ENCODE measurements at places on chromosomes 12 and 14. TPM values are rescaled to one million over a fixed set of nuclear protein-coding genes. Genes with fewer than 3 reads are reported as not detected.

Gene DYNLL1
- 256 TPM for total RNA-seq

Gene GCN1
- 36.3 TPM for total RNA-seq

Gene LUM
- total RNA-seq: 163 TPM

Gene RNF212B
- not detected for total RNA-seq

Gene KRT85
- not detected for total RNA-seq

Gene TRMT5
- 9.4 TPM for total RNA-seq

Gene IFNG-AS1
- 0.93 TPM for total RNA-seq

Gene LMNTD1
- total RNA-seq: 0.78 TPM

Gene TRHDE
- total RNA-seq: 4.6 TPM

Gene NAP1L1
- total RNA-seq: 471 TPM

Gene SLCO1B3
- total RNA-seq: not detected

Gene IL22
- not detected for total RNA-seq

Gene NINJ2
- total RNA-seq: 3.6 TPM

Gene NPFF
- total RNA-seq: not detected

GRCh38 chr14:78633752-78634151, 463.6 kb downstream of the NRXN3 start:
- no peak for DNase-seq

- no peak for DNase-seq
Observed at GRCh38 chr14:68297876-68298468, 478.4 kb downstream of the RAD51B start.

GRCh38 chr14:58243790-58244555, 670 bp upstream of the PSMA3 start:
- DNase-seq: no peak

DNA sequence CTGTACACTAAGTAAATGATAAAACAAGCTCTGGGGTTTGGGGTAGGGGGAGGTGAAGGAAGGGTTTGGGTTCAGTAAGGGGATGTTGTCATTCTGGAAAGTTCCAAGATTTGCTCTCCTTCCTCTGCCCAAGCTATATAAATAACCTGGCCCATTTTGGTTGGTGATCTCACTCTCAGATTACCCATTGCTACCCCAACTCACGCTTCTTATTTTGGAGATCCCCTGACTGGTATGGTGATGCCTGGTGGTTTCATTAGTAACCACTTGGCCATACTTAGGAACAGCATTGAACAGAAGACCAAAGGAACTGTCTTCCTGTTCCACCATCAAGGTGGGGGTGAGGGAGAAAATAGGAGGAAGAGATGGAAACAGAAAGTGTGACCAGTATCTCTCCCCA, 259.6 kb upstream of the TBX3 start:
- no peak for DNase-seq

GRCh38 chr12:94127239-94128131, 20.9 kb upstream of the PLXNC1 start:
- DNase-seq: no peak

DNA sequence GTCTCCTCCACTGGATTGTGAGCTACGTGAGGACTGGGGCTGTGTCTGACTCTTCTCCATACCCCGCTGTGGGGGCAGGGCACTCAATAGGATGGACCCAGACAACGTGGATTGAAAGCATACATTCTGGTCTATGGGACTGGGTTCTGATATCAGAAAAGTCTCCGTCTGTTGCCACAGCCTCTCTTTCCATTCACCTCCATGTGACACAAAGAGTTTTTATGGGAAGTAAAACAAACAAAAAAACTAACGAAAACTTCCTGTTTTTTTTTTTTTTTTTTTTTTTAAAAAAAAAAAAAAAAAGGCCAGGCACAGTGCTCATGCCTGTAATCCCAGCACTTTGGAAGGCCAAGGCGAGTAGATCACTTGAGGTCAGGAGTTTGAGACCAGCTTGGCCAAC, 44.7 kb downstream of the SLC8A3 start:
- DNase-seq: no peak

GRCh38 chr12:16349131-16349460, 1.7 kb downstream of the MGST1 start:
- peak; percentile 83 for DNase-seq

DNA sequence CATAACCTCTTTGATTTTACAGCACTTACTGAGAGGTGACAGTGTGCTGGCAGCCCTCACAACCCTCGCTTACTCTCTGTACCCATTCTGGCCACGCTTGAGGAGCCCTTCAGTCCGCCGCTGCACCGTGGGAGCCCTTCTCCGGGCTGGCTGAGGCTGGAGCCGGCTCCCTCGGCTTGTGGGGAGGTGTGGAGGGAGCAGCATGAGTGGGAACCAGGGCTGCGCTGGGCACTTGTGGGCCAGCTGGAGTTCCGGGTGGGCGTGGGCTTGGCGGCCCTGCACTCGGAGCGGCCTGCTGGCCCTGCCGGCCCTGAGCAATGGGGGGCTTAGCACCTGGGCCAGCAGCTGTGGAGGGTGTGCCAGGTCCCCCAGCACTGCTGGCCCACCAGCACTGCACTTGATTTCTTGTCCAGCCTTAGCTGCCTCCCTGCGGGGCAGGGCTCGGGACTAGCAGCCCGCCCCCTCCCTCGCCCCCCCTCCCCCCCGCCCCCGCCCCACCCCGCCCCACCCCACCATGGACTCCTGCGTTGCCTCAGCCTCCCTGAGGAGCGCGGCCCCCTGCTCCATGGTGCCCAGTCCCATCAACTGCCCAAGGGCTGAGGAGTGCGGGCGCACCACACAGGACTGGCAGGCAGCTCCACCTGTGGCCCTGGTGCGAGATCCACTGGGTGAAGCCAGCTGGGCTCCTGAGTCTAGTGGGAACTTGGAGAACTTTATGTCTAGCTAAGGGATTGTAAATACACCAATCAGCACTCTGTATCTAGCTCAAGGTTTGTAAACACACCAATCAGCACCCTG, 9.9 kb downstream of the MDGA2 start:
- DNase-seq: no peak

DNA sequence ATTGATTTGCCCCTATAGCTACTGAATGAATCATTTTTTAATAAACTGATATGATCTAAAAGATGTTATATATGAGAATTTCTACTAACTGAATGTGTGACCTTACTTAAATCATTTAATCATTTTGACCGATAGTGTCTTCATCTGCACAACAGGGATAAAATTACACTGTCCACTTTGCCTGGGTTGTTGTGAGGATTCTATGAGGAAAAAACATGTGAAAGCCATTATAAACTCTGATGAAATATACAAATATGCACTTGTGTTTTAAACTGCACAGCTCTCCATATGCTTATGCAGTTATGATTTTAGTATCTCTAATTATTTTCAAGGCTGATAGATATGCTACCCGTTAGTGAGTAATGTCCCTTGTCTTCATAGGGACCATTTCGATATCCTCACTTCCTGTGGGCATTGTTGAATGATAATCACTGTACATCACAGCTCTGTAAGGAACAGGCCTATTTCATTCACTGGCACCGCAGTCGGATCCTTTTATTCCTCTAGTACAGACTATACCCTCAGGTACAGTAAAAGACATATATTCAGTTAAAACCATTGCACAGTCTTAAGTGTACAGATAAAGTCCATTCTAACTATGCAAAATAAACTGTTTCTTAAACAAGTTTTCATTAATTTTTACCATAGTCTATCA, 88.7 kb upstream of the RAP1B start:
- DNase-seq: no peak

- no peak for DNase-seq
Observed at GRCh38 chr12:31297572-31298514, 28.1 kb downstream of the SINHCAF start.

GRCh38 chr14:100589071-100589759, 2.0 kb upstream of the BEGAIN start:
- DNase-seq: peak; percentile 2

DNA sequence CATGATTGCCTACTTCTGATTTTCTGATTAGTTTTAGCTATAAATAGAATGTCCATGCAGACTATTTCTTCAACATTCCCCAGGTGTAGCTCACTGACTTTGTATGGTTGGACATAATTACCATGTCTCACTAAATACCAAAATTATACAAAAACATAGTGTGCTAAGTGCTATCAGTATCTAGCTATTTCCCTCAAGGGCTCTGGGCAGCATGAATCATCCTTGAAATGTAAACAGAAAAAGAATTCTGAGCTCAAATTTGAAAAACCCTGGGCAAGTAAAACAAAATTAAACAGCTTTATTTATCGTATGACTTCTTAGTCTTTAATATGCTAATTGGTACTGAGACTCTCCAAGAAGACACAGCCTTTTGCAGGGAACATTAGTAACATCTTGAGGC, 82.9 kb downstream of the SPATA7 start:
- DNase-seq: no peak

DNA sequence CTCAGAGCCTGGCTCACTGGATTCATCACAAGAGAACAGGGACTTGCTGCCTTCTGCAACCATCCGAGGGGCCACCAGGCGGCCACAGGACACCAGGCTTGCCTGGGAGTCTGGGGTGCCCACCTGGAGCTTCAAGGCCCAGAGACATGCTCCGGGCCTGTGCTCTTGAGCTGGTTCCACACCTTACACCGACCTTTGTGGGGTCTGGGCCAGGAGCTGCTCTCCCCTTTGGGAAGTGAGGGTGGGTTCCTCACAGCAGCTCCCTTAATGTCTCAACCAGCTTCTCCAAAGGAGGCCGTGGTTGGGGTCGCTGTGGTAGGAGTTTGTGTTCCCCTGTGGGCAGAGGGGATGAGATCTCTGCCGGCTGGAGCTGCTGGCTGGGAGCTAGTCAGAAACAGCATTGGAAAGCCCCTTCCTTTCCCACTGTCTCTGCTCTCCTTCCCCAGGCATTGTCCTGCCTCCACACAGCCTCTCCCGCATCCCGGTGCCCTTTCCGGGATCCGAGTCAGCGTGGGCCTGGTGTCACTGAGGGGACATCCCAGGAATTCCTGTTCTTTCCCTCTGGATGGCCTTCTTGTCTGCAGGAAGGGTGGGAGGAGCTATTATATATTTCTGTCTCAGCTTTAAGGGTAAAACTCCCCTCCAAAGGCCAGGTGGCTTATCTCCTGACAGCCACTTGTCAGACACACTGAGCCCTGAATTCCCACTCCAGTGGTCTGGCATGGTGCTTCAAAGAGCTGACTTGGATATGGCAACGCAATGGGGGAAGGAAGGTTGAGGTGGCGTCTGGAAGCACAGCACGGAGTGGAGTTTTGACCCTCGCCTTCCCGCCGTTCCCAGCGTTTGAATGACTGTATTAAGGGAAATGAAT, 5.1 kb upstream of the PAPLN start:
- DNase-seq: no peak

DNA sequence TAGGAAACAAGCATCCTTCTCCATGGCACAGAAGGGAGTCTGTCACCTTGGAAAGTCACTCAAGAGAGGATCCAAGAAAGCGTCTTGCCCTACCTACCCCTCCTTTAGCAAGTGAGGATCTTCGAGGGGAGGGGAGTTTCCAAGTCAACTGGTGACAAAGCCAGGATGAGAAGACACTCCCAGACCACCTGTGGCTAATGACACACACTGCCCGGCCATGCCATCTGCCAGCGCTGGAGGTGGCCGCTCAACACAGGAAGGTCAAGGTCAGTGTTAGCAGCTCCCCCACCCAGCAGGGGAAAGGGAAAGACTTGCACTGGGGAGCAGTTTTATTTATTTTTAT, 41.3 kb downstream of the ELK3 start:
- no peak for DNase-seq

GRCh38 chr14:41607304-41607775, 664 bp downstream of the LRFN5 start:
- peak; percentile 41 for DNase-seq

GRCh38 chr14:84375235-84375634, 1154.7 kb upstream of the FLRT2 start:
- DNase-seq: no peak

DNA sequence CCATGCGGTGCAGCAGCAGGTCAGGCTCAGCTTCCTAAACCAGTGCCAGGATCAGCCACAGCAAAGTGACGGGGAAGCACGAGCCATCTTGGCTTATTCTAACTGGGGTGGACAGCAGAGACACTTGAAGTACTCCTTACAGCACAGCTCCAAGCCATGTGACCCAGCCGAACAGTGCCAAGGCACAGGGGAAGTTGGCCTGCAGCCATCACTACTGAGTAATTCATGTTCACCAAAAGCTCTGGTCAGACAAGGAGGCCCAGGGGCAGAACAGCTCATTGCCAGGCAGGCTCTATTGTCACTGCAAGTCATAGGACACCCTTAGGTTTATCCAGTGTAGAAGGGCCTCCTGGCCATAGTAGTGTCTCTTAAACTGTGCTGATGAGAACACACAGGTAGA, 23.4 kb upstream of the SLC35F4 start:
- DNase-seq: peak; percentile 67

DNA sequence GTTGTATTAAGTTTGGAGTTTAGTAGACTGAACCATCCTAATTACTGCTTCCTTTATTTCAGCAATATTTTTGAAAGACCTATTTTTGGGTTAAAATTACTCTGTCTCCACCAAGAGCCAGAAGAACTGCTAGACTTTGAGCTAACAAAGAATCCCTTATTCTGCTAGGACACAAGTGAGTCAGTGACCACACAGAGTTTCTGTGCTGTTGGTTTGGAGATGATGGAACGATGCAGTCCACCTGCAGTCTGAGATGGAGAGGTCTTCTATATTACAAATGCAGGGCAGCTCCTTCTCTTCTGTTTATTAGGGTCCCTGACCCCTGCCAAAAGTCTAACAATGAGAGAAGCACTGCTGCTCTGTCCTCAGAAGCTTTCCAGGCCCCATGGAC, 6.7 kb upstream of the STXBP6 start:
- no peak for DNase-seq

- no peak for DNase-seq
Observed at GRCh38 chr12:92457458-92458180, 245.2 kb upstream of the PLEKHG7 start.

DNA sequence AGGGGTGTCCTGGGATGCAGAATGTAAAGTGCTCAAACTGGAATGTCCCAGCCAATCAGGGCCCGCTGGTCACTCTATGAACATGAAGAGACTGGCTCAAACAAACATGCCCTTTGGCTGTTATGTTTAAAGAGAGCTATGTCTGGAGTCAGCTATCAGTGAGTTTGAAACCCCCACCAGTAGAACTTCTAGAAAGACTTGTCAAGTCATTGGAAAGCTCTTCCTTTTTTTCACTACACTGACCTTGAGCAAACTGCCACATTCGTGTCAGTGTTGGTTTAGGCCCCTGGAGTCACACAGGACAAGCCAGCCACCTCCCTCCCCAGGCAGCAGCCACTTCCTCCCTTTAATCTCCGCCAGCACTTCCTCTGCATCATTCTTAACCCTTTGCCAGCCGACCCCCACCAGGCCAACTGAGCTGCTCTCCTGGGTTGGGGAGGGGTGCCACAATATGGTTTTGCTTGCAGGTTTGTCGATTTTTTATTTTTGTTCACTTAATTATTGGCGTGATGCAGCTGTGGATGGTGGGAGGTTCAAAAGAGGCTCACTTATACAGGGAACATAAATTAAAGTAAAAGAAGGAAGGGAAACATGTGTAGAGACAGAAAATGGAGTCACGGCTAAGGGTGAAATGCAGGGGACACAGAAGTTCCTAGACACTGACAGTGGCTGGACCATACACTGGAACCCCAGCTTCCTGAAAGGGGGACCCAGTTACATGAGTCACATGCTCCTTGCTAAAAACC, 25.3 kb downstream of the CMKLR1 start:
- peak; percentile 69 for DNase-seq
